ENCODE measurements at places on chromosomes 4 and X.

DNA sequence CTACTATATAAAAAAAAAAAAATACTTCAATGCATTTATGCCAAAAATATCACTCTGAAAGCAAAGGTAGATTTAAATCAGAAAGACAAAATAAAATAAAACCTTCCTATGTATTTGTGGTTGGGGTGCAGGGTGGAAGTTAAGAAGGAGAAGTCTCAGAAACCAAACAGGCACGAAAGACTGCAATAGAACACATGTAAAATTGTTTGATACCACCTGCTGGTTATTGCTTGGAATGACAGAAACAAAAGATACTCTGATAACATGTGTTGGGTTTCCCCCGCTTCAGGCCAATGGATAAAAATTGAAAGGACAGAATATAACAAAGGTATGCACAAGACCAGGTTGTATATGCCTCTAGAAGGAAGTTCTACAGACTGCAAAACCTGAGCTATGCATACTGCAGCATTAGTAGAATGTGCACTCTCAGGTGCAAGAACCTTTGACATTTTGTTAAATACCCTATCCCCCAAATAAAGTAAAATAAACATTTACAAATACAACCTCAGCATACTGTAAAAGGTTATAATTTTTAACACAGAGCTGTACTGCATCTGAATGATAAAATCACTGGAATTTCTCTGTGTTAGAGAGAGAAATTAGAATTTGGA, 118.8 kb downstream of the GABRA2 start:
- peak; percentile 8 for DNase-seq

DNA sequence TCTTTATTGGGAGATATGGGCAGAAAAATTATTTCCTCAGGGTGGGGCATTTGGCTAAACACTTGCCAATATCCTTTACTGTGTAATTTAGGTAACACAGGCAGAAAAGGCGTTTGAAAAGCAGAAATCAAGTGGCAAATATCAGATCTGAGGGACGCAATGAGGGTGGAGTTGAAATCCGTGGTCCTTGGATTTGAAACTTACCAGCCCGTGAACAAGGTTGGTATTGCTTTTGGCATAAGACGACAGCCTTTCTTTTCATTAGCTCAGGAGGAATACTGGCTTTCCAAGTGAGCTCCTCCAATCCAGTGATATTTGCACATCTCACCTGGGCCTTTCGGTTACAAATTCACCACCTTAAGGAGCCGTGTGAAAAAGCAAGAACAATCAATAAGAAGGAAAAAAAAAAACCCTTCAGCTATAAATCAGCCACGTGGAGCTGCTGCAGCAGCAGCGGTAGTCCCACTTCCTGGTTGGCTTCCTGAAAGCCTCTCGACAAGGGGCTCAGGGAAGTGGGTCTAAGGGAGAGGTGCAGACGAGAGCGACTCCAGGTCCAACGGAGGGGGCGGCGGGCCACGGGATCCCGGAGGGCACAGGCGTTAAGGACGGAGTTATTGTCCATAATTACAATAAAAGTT, 734 bp upstream of the GALNT7 start:
- DNase-seq, result peak; percentile 51

DNA sequence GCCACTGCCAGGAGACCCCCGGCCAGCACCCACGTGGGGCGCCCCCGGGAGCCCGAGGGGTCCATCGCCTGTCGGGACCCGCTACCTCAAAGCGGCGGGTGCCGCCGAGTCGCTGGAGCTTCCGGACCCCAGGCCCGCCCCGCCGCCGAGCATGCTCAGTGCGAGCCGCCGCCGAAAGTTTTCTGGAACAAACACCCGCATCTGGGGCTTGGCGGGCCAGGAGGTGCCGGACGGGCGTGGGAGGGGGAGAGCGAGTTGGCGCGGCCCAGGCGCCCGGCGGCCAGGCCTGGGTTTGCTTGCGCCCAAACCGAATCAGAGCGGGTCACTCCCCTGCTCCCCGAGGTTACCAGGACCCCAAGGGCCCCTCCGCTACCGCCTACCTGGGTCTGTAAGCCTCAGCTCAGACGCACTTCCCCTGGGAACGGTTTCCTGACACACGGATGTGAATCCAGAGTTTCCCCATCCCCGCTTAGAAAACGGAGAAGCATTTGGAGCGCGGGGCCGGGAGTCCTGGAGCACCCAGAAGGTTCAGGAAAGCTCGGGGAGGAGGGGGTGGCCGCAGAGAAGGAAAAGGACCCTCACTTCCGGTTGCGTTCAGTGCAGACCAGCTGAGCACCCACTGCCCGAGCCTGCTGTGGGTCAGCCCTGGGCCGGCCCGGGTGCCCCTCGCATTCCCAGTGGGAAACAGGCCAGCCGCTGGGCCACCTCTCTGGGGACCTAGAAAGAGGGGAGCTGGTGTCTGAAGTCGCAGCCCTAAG, at the start of gene EVC2:
TSS of gene EVC2 (minus strand) at position 111 of the 758 bp plus-strand sequence. CDS start at position 65, 46 bp downstream.
- DNase-seq, result peak; percentile 70

GRCh38 chr4:7397206-7398103, 37.3 kb downstream of the PSAPL1 start:
- peak; percentile 6 for DNase-seq

GRCh38 chrX:124426288-124427169, 80.2 kb downstream of the SH2D1A start:
- no peak for DNase-seq

DNA sequence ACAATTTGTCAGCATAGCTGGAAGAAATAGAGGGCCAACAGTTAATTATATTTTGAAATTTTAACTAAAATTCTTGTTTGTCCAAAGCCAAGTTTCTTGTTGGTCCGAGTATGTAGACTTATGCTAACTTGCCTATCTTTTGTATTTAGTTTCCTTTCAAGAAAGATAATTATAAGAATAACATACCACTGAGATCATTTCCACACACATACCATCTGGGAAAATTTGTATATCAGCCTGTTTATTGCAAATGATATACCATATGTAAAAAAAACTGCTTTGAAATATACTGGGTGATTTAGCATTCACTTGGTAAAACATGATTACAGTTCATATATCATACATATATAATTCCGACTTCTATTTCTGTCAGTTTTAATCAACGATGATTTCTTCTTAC, 84.7 kb upstream of the ANKRD50 start:
- DNase-seq, result no peak

DNA sequence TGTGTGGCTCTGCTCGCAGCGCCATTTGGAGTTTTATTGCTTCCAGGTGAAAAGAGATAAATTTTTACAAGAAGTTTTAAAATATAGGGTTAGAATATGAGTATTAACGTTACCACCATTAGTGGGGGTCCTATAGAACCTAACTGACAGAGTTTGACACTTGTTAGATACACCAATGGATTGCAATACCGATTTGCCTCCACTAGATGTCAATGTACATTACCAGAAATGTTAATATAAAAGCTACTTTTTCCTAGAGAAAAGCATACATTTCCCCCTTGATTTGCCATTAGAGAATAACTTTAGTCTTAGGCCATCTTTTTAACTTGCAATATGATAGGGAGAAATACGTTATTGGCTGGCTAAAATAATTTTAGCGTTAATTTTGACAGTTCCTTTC, 108.4 kb downstream of the LINC00632 start:
- DNase-seq, result peak; percentile 31

GRCh38 chr4:95213366-95213765, 335.4 kb downstream of the UNC5C start:
- no peak for DNase-seq

- DNase-seq, result no peak
Measured at GRCh38 chr4:89294573-89295269, 12.9 kb downstream of the GPRIN3 start.

- DNase-seq, result peak; percentile 82
Measured at GRCh38 chr4:78056265-78057129, 626 bp upstream of the FRAS1 start.

DNA sequence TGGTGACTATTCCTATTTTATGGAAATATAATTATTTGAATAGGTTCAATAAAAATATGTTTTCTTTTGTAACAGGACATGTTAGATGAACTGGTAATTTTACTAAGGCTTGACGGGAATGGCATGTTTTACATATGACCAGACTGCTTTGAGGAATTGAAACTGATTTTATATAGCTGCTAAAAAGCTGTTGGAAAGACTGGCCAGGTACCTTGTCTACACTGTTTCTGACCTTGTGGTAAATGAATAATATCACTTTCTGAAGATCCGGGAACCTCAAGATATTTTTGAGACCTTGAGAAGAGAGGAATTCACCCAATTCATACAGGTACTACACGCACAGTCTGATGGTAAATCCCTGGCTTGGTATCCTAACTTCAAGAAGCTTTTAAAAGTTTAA, 42.1 kb upstream of the USP46 start:
- DNase-seq, result no peak

DNA sequence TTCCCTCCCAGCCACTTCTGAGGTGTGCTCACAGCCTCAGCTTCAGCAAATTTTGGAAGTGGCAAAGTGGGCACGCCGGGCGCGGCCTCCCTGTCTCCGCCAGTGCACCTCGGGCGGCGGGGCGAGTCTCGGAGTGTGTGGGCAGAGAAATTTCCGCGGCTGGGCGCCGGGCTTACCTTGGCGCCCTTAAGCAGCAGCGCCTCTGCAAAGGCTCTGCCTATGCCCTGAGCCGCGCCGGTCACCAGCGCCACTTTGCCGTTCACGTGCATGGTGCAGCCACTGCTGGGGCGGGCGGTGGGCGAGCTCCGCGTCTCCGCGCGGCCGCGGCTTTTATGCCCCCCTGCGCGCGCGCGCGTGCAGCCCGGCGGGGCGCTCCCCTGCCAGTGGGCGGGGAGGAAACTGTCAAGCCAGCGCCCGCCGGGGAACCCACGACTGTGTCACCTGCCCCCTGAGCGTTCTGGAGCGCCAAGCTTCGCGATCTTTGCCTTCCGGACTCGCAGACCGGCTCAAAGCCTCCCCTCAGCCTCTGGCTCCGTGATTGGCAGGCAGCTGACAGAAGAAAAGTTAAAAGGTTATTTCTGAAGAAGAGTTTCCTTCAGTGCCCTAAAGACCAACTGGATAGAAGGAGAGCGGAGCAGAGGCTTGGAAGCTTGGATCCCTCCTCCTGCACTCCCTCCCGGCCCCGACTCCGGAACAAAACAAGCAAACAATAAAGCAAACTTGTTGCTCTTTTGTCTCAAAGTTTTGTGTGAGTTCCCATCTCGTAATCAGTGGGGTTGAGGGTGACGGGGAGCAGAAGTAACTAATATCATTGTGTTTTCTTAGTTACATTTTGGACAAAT, at the start of gene HPGD:
TSS of gene HPGD (minus strand) at position 306 of the 842 bp plus-strand sequence. CDS start at position 269, 37 bp downstream.
- peak; percentile 8 for DNase-seq

GRCh38 chrX:106952988-106953387, 32.8 kb downstream of the CLDN2 start:
- peak; percentile 26 for DNase-seq

DNA sequence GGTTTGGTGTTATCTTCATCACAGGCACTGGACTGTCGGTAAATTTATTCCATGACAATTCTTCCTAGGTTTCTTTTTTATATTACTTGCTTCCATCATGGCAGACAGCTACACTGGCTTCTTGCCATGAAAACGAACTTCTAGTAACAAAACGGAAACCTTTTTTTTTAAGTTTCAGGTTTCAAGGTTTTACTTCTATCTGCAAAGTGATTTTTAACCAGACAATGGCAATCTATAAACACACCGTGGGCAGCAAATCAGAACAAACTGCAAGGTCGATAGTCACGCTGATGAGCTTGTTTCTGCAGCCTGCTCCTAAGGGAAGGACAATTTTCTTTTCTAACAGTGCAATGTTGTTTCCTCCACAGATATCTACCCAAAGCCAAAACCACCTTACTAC, 29.9 kb downstream of the XG start:
- DNase-seq, result peak; percentile 30

GRCh38 chr4:156335721-156336120, 382.1 kb upstream of the CTSO start:
- peak; percentile 20 for DNase-seq

DNA sequence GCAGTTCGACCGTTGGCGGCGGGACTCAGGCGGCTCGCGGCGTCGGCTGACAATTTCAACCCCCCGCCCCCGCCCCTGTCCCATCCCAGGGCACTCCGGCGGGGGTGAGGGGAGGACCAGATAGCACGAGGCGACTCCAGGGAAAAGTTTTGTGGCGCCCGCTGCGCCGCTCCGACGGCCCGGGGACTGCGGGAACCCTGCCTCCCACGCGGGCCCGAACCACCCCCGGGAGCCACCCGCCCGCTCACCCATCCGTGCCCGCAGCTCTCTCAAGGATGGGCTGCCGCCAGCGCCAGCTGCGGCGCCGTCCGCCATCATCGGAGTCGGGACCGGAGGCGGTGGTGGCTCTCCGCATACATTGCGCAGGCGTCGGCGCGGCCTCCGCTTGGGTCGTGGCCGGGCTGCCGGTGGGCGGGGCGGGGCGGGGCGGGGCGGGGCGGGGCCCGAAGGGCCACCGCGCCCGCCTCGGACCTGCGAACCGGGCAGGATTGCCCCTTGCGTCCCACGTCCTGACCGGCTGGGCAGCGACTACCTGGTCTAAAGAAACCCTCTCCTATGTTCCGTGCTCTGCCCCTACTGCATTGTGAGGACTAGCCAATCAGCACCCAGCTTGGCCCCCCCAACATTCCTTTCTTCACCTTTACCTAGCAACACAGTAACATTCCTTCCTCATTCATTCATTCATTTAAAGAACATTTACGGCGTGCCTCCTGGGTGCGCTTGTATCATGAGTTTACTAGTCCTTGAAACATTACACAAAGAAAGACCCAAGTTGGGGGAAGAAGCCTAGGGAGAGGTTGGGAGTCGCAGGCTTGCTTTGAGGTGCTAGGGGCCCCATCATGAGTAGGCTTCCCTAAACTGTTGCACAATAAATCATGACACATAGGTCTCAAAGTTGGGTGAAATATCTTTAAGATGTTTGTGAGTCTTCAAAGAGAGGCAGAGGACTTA, at the start of gene MAP7D3:
TSS of gene MAP7D3 (minus strand) at position 360 of the 951 bp plus-strand sequence. CDS start at position 318, 42 bp downstream.
- DNase-seq, result peak; percentile 50

GRCh38 chrX:13092455-13092941, 48.1 kb upstream of the FAM9C start:
- no peak for DNase-seq

GRCh38 chrX:132470831-132471230, 18.0 kb downstream of the MBNL3 start:
- no peak for DNase-seq

- no peak for DNase-seq
Measured at GRCh38 chrX:8042304-8042703, 115.1 kb upstream of the PNPLA4 start.

GRCh38 chr4:120316416-120316815, 249.8 kb upstream of the MAD2L1 start:
- no peak for DNase-seq

GRCh38 chr4:76989391-76990061, 40.0 kb downstream of the SEPTIN11 start:
- no peak for DNase-seq

GRCh38 chr4:113958766-113959538, 20.5 kb downstream of the ARSJ start:
- DNase-seq, result peak; percentile 97

- DNase-seq, result no peak
Measured at GRCh38 chr4:101177154-101177553, 170.2 kb downstream of the PPP3CA start.

DNA sequence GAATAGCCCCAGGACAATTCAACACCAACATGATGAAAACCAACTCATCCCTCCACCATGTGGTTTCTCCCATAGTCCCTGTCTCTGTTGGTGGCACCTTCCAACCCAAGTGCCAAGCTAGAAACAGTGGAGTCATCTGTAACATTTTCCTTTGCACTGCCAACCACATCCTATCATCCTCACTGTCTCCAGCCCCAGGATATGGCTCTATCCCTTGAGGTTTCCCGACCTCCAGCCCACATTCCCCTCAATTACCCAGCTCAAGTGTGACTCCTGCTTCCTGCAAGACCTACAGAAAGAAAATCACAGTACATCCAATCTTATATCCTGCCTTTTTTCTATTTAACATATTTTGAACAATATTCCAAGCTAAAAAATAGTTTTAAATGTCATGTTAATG, 24.2 kb downstream of the PNMA6F start:
- DNase-seq, result no peak

- DNase-seq, result no peak
Measured at GRCh38 chr4:78544678-78545077, 6.9 kb upstream of the ANXA3 start.

GRCh38 chrX:8635812-8636211, 96.1 kb downstream of the ANOS1 start:
- DNase-seq, result no peak

Data from iris pigment epithelial cell (primary cell).